ENCODE measurements at places on chromosomes 12 and 14.

- DNase-seq: peak; percentile 94
Measured at GRCh38 chr12:30631740-30632139, 63.9 kb downstream of the IPO8 start.

DNA sequence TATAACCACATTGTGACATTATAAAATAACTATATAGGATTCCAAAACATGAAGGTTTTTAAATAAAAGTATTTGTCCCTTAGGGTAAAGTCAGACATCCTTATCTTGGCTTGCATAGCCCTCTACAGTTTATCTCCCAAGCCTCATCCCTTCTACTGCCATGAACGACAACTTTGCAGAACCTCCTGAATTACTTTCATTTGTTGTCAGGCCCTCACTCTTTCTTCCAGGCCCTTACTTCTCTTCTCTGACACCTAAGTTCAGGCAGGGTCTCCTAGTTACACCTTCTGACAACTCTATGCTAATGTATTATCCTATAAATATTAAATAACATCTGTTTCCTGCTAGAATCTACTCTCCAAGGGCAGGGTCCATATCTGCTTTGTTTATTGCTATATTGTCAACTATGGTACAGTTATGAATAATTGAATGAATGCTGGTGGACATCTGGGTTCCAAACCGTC is 115.7 kb upstream of the MDM1 start:
- DNase-seq: no peak

GRCh38 chr12:93425736-93426411 is 15.9 kb downstream of the UBE2N start:
- DNase-seq: no peak

- no peak for DNase-seq
Measured at GRCh38 chr14:102442241-102443211, 67.0 kb downstream of the ANKRD9 start.

GRCh38 chr12:126447346-126447745 is 1382.1 kb downstream of the AACS start:
- no peak for DNase-seq

- DNase-seq: no peak
Measured at GRCh38 chr14:66311058-66311457, 175.1 kb upstream of the CCDC196 start.

DNA sequence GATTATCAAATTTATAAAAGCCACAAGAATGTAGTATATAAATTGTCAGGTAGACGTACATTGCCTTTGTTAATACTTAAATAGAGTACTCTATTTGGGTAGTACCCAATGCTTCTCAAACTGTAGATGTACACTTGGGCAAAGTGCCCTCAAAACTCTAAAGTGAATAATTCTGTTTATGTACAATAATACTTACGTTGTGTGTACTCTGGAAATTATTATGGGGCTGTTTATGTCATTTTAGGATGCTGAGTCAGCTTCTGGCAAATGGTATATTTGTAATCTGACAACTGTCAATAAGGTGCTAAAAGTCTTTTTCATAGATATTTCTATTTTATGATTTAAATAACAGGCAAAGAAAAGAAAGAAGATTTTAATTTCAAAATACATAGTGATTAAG is 102.4 kb downstream of the CCDC91 start:
- no peak for DNase-seq

DNA sequence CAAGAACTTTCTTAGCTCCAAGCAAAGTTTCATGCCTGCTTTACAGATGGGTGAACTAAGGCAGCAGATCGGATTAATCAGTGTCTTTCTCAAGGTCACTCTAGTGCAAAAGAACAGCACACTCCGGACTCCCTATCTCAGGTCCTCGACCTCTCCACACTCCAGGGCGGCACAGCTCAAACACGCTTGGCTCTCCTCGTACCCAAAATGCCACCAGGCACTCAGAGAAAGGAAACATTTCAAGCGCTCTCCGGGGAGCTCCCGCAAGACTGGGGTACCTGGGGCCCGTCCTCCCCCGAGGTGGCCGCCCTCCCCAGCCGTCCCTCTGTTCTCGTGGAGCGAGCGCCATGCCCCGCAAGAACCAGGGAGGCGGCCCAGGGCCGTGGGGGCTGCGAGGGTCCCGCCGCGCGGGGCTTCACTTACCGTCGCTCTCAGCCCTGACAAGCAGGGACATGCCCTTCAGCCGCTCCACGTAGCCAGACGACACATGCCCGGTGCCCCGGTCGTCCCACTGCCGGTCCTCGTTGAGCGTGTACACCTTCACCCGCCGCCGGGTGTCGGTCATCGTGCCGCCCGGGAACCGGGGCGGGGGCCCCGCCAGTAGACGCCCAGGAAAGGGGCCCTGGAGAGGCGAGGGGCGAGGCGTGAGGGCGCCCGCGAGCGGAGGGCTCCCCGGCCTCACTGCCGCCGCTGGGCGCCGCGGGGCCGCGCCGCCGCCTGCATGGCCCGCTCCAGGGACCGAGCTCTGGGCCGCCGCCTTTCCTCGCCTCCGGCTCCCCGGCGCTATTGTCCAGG is 830 bp downstream of the PPP4R3A start:
- peak; percentile 56 for DNase-seq

GRCh38 chr14:61438860-61439765 is 117.7 kb downstream of the PRKCH start:
- DNase-seq: no peak

DNA sequence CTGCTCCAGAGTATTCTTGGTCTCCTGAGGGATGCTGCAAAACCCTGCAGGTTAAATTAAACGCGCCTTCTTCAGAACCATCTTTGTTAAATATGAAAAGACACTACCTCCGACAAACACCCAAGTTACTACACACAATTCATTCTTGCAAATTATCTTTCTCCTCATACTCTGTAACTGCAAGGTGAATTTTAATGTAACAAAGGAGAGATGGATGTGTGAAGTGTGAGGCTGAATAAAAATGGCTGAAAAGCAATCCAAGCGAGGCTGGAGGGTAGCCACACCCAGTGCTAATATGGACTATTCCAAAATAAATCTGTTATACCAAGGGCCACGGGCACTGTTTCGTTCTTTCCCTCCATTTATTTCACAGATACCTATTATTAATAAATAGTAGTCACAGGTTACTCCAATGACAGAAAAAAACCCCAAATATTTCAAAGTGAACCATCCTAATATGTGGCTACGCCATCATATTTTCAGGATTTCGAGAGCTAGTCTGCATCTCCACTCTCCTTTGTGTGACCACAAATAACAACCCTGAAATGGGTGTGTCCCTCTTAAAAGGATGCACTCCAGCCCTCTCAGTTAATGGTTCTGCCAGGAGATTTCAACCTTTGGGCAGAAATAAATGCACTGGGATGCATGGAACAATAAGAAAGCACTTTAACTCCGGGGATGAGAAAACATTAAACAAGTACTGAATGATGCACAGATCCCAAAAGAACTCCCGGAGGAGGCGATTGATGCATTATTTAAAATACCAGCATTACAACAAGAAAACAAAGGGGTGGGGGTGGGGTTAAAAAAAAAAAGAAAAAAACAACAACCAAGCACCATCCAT is 53.1 kb upstream of the CCDC175 start:
- peak; percentile 92 for DNase-seq

DNA sequence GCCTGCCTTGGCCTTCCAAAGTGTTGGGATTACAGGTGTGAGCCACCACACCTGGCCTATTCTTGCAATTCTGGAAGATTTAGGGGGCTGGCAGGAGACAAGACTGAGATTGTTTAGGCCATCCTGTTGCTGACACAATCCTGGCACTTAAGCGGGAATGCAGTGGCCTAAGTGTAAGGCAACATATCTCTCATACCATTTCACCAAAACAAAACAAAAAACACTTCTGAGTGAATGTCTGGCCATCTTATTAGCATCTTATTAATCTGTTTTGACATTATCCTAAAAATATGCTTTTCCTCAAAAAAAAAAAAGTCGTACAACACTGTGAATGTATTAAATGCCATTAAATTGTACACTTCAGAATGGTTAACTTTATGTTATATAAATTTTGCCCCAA is 67.6 kb downstream of the DENND5B start:
- DNase-seq: no peak

DNA sequence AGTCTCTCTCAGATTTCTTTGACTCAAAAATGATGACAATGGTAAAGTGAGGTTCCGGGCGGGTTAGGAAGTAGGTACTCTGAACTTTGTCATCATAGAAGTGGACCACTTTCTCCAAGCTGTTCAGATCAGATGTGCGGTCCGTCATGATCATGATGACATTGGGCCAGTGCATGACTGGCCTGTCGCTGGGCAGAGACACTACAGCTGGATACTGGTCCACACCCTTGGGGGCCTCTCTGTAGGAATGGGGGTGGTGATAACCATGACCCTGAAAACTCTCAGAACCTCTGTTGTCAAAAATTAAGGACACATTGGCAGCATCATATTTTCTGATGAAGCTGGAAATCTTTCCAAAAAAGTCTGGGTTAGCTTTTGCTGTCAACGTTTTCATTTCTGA is 28.2 kb downstream of the KICS2 start:
- no peak for DNase-seq

DNA sequence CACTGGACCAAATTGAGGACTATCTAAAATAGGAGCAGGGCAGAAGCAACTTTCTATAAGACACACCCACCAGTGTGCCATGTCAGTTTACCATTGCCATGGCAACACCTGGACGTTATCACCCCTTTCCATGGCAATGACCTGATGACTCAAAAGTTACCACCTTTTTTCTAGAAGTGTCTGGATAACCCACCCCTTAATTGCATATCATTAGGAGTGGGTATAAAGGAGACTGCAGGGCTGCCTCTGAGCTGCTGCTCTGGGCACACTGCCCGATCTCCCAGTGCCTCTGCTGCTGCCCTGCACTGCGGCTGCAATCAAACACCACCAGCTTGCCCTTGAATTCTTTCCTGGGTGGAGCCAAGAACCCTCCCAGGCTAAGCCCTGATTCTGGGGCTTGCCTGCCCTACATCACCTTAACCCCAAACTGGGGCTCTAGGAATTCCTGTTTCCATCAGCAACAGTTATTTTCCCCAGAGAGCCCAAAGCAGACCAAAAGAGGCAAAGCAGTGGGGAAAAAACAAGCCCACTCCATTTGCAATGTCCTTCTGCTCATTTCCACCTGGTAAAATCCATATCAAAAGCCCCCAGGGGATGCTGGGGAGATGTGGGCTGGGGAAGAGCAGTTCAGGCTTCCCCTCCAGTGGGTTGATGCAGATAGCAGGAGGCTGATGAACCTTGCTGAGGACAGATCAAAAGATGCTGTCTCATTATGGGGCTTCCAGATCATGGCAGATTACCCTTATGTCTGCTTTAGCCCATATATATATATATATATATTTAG is 129.5 kb upstream of the NCOR2 start:
- DNase-seq: peak; percentile 67

DNA sequence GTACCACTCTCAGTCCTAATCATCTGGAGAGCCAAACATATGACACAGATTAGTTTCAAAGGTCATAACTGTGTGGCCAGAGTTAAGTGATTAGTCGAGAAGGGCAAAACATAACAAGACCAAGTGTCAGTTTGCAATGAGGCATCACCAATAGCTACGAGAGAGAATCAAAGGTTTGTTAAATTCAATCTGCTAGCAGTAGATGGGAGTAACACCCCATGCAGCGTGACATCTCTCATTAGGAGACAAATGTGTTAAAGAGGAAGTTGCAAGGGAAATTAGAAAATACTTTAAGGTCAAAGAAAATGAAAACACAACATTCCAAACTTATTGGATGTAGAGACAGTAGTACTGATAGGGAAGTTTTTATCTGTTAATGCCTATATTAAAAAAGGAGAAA is 135.7 kb upstream of the SYT10 start:
- no peak for DNase-seq

- no peak for DNase-seq
Measured at GRCh38 chr12:90020014-90020413, 311.4 kb upstream of the ATP2B1 start.

GRCh38 chr12:7404275-7404674 is 39.7 kb downstream of the CD163L1 start:
- DNase-seq: no peak

- DNase-seq: no peak
Measured at GRCh38 chr14:71651228-71651627, 281.0 kb upstream of the RGS6 start.

DNA sequence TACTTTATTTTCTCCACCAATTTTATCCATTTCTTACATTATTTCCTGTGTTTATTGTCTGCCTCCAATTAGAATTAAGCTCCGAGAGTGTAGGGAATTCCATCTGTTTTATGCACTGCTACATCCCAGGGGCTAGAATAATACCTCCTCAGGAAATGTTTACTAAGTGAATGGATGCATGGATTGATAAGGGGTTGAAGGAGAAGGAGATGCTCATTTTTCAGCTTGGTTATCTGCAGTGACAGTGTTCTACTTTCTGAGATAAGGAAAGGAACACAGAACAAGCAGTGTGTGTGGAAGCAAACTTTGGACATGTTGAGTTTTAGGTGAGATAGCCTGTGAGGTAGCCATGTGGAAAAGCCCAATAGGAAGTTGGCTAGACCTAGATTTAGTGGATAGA is 164.6 kb upstream of the HMGA2 start:
- DNase-seq: no peak

GRCh38 chr14:104967386-104968152 is 10.6 kb downstream of the AHNAK2 start:
- DNase-seq: no peak

DNA sequence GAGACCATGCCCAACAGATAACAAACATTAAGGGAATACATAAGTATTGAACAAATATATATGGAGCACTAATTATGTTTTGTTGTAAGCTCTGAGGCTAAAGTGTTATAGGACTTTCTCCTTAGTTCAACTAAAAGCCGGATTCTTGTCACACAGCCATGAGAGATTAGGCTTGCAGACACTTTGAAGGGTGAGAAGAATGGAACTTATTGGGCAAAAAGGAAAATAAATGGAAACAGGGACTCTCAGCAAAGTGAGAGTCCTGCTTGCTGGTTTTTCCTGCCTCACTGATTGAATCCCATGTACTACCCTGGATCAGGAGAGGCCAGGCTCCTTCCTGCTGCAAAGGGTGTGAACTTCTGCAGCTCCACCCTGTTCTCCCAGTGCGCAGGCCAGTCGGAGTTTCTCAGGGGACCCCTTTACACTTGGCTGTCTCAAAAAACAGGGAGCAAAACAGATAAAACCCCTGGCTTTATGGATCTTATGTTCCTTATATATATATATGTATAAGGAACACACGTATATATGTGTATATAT is 77.1 kb upstream of the FUT8 start:
- DNase-seq: no peak

DNA sequence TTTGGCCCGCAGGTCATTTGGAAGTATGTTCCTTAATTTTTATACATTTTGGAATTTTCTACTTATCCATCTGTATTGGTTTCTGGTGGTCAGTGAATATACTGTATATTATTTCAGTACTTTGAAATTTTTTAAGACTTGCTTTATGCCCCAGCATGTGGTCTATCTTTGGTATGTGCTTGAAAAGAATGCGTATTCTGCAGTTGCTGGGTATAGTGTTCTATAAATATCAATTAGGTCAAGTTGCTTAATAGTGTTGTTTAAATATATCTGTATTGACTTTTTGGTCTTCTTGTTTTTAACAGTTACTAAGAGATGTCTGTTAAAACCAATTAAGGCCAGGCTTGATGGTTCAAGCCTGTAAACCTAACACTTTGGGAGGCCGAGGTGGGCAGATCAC is 21.7 kb upstream of the SIX1 start:
- DNase-seq: no peak

Measured in NCI-H2171 treated with DMSO at 0.1 percent for 48 hours (cell line).